Right hindlimb (tissue), 1 donor: ENCODE measurements at places on chromosomes 11 and 22.
A peak's percentile ranks its signal among the peaks of the same experiment; 100 is the strongest.

DNA sequence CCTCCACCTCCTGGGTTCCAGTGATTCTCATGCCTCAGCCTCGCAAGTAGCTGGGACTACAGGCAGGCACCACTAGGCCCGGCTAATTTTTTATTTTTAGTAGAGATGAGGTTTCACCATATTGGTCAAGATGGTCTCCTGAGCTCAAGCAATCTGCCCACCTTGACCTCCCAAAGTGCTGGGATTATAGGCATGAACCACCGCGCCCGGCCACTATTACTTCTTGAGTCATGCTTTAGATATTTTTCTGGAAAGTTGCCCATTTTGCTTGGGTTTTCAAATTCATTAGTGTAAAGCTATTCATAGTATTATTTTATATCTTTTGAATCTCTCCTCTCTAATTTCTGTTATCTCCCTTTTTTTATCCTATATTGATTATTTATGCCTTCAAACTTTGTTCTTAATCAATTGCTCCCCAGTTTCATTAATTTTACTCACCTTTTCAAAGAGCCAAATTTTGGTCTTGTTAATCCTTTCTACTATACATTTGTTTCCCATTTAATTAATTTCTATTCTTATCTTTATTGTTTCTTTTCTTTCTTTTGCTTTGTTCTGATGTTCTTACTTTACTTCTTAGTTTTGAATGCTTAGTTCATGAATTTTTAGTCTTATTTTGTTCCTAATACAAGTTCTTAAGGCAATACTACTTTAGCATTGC, 10.3 kb upstream of the RAC2 start:
- DNase-seq = no peak

GRCh38 chr11:113494021-113494420, 18.8 kb upstream of the DRD2 start:
- no peak for DNase-seq

DNA sequence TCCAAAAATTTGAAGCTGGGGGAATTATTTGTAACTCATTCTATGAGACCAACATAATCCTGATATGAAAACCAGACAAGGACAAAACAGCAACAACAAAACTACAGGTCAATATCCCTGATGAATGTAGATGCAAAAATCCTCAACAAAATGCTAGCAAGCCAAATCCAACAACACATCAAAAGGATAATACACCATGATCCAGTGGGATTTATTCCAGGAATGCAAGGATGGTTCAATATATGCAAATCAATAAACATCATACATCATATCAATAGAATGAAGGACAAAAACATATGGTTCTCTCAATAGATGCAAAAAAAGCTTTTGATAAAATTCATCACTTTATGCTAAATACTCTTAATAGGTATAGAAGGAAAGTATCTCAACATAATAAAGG, 19.4 kb upstream of the USP2 start:
- no peak for DNase-seq

GRCh38 chr11:64245401-64245796, 1.3 kb downstream of the PPP1R14B start:
- peak; percentile 87 for DNase-seq

DNA sequence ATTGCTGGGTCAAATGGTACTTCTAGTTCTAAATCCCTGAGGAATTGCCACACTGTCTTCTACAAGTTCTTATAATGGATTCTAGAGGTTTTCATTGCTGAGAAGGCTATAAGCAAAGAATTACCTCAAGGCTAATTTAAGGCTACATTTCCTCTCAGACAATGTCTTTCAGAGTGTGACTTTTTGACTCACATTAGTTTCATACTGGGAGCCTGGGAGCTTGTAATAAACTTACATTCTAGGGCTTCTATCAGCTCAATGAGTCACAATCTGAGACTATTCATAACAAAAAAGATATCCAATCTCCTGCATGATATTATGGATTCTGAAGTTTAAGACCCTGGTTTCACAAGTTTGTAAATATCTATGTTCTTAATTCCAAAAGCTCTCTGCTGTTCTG, 408.7 kb downstream of the LRRC4C start:
- no peak for DNase-seq

DNA sequence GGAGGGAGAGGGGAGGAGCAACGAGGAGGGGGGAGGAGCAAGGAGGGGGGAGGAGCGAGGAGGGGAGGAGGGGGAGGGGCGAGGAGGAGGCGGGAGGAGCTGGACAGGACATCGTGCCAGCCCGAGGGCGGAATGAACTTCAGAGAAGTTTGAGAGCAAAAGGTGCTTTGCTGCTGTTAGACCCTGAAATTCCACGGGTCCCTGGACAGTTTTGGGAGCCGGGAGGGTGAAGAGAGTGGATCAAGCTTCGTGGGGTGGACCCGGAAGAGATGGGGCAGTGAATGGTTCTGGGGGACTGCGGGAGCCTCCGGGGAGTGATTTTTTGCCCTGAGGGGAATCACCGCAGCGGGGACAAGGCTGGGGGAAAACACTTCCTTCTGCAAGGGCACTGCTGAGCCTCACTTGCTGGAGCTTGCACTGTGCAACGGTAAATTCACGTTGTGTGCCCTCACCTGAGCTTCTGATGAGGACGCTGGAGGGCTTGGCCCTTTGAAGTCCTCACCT, 10.7 kb upstream of the NLRP6 start:
- DNase-seq = no peak

GRCh38 chr11:6625832-6626420, 6.7 kb upstream of the TPP1 start:
- no peak for DNase-seq

DNA sequence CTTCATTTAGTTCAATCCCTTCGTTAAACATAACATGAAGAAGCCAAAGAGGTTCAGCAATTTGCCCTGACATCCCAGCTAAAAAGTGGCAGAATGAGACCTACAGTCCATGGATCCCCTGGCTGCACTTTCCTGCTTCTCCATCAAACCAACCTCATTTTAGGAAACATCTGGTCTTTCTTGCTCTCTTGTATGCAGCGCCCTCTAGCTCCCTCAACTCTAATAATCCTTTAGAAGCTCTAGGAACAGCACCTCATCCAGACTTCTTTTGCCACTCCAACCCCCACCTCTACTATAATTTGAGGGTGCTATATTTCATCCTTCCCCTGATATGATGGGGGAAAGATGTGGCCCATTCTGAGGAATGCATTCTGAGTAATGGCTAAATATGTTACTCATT, 7.4 kb downstream of the CNTF start:
- no peak for DNase-seq

- peak; percentile 88 for DNase-seq
Observed at GRCh38 chr11:126440792-126441514, 85.5 kb downstream of the ST3GAL4 start.

GRCh38 chr11:31106968-31107576, 262.5 kb downstream of the DCDC1 start:
- peak; percentile 38 for DNase-seq

DNA sequence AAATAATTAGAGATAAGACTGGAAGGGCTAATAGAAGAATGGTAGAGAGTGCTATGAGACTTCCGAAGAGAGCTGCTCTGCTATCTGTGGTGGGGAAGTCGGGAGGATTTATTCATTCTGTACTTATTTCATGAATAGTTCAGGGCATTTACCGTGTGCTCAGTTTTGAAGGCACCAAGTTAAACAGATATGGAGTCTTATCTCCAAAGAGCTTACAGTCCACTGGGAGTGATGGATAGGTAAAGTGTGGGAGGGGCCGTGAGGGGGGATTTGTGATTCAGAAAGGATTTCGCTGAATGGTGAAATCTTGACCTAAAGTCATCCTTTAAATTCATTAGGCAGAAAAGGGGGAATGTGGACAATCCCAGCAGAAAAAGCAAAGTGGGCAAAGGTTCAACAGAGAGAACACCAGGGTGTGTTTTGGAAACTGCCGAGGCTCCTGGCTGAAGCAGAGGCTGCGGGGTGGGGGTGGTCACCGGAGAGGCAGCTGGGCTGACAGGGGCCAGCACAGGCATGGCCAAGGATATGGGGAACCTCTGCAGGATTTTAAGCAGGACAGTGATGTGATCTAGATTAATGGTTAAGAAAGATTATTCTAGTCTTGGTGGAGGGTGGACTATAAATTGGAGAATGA, 91.2 kb downstream of the UBASH3B start:
- DNase-seq = peak; percentile 44

- no peak for DNase-seq
Observed at GRCh38 chr11:132448334-132448995, 1078.0 kb downstream of the NTM start.

- no peak for DNase-seq
Observed at GRCh38 chr11:78800096-78800690, 225.5 kb upstream of the NARS2 start.

DNA sequence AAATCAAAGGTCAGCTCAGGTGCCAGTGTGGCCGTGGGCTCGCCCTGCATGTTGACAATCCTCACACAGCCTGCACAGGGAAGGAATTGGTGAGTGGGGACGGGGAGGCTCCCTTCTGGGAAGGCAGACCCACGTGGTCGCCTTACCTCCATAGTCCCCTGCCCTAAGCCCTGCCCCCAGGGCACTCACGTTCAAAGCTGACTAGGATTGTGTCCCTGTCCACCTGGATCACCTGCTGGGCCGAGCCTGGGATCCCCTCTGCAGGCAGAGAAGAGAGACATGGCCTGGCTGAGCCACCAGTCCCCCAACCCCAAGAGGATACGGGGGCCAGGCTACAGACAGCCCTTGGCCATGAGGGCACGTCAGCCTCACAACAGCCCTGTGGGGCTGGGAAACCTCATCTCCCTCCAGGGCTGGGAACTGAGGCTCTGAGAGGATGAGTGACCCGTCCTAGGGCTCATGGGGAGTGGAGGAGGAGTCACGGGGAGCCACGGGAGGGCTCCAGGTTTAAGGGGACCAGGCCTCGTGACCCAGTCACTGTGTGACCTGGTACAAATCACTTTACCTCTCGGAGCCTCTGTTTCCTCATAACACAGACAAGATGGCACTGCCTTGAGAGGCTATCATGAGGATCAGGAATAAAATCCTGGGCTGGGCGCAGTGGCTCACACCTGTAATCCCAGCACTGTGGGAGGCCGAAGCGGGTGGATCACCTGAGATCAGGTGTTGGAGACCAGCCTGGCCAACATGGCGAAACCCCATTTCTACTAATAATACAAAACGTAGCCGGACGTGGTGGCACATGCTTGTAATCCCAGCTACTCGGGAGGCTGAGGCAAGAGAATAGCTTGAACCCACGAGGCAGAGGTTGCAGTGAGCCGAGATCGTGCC, 12.1 kb upstream of the SF1 start:
- DNase-seq = no peak

- no peak for DNase-seq
Observed at GRCh38 chr22:28904211-28904896, 21.0 kb downstream of the ZNRF3 start.

DNA sequence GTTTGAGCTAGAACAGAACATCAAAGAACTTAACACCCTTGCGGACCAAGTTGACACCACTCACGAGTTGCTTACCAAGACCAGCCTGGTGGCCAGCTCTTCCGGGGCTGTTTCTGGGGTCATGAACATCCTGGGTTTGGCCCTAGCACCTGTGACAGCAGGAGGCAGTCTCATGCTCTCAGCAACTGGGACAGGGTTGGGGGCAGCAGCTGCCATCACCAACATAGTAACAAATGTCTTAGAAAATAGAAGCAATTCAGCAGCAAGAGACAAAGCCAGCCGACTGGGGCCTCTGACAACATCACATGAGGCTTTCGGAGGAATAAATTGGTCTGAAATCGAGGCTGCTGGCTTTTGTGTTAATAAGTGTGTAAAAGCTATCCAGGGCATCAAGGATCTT, 8.7 kb downstream of the APOL5 start:
- DNase-seq = no peak

DNA sequence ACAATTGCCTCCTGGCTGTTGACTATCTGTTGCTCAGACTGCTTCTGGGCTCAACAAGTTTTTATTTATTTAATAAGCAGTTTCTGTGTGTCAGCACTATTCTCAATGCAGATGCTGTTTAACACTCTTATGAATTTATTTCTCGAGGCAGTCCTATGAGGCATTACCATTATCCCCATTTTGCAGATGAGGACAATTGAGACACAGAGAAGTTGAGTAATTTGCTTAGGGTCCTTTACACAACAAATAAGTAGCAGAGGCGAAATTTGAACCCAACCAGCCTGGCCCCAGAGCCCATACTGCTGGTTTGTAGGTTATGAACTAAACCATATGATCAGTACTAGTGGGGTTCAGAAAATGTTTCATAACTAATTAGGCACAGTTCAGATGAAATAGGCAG, 58.7 kb downstream of the APIP start:
- no peak for DNase-seq

- no peak for DNase-seq
Observed at GRCh38 chr11:59199546-59200422, 12.9 kb downstream of the MPEG1 start.

- no peak for DNase-seq
Observed at GRCh38 chr11:70731271-70732022, 333.1 kb downstream of the CTTN start.

GRCh38 chr11:104122011-104122635, 41.8 kb downstream of the PDGFD start:
- DNase-seq = no peak

DNA sequence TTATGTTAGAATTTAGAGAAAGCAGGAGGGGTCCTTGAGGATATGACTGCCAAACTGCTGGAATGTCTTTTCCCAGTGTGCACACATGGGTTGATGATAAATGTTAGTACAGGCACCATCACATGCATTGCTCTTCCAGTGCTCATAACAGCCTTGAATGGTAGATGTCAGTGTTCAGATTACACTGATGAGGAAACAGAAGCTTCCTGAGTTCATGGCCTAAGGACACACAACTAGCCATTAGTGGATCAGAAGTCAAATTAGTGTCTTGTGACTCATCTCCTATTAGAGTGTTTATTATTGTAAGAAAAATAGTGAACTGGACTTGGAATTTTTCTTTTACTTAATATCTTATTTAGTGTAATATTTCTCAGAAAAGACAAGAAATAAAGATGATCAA, 241.5 kb downstream of the DDX10 start:
- DNase-seq = no peak

- DNase-seq = no peak
Observed at GRCh38 chr22:40070701-40071100, 75.9 kb downstream of the FAM83F start.

DNA sequence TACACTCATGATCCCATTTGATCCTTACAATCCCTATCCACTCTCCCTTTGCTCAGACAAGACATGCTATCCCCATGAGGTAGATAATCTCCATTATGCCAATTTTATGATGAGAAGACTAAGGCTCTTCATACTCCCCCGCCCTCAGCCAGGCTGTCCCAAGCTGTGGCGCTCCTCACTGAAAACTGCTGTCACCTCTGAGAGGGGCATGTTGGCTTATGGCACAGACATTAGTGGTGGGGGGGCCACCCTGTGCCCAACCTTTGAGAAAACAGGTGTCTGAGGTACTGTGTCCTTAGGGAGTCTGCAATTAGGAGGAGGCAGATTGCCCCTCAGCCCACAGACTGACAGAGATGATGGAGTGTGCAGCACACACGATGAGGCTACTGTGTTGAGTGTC, 2.4 kb downstream of the DDTL start:
- no peak for DNase-seq

DNA sequence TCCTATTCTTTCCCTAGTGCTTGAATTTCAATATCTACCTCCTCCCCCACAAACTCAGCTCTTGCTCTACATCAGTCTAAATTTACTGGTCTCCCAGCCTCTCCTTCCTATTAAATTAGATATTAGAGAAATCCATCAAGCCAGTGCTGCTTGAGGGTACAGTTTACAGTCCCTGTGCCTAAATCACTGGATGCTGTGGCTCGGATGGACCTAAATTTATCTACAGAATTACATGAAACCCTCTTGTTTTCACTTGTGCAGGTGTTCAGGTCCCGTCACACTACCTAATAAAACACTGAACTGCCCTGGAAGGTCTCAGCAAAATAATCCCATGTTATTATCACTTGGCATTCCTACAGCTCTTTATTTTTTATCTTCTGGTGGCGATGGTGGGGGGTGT, 134.7 kb upstream of the E2F8 start:
- DNase-seq = no peak
